ENCODE measurements at places on chromosomes 5 and 9.

DNA sequence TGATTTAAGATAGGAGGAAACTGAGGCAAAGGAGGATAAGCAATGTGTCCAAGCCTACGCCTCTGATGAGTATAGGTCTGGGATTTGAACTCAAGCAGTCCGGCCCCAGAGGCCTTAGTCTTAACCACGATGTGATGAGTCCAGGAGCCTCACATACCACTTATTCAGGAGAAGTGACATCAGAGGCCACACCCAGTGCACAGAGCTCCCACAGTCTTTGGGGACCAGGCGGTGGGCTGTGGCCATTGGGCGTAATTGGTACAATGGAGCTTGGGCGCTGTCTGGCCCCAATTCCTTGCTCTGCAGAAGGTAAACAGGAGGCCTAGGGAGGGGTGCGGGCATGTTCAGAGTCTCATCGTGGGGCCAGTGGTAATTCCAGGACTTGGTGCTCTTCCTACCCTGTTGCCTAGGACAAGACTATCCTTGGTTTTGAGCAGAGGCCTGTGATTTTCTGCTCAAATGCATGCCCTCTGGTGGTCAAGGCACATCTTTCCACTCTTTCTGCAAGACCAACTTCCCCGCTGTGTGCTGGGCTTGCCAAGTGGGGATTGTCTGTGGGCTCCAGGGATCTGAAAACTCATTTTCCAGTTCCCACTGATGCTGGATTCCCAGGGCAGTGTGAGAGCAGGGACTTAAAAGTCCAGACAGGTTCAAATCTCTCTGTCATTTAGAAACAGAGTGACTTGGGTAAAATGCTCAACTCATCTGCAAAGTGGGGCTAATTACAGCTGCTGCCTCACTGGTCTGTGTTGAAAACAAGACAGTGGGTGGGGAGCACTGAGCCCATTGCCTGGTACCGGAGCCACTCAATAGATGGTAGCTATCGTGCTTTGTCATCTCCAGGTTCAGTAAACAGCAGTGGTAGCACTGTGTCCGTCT lies 15.8 kb downstream of the NDST1 start:
- DNase-seq = no peak

DNA sequence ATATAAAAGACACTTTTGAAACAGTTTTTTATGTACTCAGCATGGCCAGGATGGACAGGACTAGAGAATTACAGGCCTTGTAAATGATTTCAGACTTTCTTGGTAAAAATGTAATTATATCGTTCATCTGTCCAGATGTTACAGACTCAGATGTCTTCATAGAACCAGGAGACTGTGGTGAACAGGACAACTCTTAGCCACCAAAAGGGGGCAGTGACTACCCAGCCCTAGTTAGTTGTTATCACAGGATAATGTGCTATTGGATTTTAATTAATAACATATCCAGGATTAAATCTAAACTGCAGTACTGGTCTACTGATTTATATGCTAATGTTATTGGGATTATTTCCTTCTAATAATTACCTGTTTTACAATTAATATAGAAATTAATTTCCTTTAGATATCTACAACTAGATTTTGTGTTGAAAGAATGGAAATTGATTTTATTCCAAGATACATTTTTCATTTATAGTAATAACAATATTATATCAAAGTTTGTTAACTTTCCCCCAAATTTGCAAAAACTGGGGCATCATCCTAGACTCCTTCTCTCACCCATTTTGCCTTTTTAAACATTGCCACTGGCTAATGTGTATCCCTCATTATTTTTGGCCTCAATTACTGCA lies 99.4 kb downstream of the MTREX start:
- DNase-seq = no peak

DNA sequence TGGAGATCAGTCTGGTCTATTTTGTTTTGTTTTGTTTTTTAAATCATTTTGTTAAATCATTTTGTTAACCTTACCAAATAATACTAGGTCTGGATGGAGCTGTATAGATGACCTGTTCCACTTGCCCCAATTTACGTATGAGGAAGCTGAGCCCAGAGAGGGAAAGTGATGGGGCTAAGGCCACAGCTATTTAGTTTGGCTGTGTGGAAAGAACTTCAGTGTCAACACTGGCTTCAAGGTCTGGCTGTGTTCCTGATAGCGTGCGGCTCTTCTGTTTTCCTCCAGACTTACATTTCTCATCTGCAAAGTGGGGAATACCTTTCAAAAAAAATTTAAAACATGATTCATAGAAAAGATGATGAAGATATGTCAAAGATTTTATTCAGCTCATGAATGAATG lies 112.5 kb downstream of the PTTG1 start:
- no peak for DNase-seq

DNA sequence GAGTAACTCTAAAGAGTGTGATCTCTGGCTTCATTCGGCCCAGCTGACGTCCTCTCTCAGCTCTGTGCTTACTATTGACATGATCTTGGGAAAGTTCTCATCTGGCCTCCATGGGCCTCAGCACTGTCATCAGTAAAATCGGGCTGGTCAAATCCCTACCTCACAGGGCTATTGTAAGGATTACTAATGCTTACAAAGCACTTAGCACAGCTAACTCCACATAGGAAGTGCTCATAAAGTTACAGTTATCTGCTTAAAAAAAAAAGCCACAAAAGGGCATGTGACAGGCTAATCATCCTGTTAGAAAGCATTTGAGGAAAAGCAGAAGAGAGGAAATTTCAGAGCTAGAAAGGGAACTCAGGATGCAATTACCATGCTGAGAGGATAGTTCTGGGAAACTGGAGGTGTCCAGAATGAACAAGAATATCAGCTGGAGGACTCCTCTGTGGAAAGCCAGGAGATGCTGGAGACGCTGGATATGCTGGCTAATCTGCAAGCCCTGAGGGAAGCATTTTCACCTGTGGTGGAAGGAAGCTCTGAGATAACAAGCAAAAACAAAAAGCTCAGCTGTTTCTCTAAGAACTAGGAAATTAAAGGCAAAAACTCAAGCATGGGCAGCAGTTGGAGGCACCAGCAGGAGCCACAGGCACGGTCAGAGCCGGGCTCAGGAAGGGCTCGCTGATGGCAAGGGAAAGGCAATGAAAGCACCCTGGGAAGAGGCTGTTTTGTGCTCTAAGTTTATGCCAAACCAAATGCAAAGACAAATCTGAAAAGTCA lies 4.4 kb upstream of the BHMT start:
- no peak for DNase-seq
